A549 (cell line): ENCODE measurements at places on chromosomes 2 and 18.

DNA sequence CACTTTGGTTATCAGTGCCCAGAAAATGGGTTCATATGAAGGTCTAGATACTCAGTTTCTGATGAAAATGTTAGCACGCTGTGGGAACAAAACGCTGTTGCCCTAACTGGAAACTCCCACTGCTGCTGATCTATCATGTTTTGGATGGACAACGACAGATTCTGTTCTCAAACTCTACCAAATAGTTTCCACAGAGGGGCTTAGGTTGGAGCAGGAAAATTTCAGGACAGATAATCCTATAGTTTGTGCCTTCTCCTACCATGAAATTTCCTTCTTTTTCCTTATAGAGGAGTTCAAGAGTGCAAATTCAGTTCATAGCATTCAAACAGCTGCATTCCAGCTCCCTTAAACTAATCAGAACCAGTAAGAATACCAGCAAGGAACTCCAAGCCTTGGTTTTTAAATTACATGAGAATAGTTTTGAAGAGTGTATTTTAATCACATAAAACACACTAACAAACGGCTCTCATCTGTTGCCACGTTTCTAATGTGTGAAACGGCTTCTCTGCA lies 58.7 kb upstream of the RALBP1 start:
- DNase-seq = no peak

- DNase-seq = no peak
Measured at GRCh38 chr18:79915161-79916127, 36.0 kb downstream of the SLC66A2 start.

DNA sequence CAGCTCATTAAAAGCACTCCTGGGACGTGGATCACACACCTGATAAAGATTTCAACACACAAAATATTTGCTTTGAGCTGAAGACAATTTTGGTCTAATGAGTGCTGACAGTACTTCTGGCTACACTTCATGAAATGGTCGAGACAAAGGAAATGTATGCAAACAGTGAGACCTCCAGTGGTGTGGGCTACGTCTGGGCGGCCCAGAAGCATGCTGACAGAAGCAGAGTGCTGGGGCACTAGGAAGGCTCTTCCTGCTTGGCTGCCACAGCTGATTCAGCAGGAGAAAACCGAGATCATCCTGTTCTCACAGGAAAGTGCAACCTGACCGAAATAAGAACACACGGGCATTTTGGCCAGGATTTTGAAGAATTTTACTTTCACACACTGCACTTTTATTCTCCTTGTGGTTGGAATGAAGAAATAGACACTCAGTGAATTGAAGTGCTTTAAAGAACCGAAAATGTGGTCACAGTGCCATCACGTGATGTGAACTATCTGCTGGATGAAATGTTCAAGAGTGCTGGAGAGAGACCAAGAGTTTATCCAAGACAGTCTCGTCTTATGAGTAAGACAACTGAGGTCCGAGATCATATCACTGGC lies 149.5 kb downstream of the CCBE1 start:
- DNase-seq = no peak

DNA sequence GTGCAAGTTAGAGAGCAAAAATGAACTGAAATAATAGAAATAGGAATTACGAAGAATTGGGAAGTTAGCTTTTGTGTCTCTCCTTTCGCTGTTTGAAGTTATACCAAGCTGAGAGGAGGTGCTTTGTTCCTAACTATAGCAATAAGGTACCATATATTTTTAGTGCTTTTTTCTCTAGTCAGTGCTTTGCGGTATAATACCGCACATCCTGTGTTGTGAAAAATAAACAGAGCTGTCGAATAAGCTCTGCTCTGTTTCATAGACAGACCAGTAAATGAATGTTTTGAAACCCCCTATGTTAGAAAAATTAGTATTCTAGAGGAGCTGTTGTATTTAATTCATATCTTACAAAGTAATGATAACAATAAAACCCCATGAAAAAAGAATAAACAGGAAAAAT lies 130.8 kb downstream of the MAP4K4 start:
- DNase-seq = no peak

- DNase-seq = no peak
Measured at GRCh38 chr2:84800194-84800805, 80.6 kb downstream of the TRABD2A start.

DNA sequence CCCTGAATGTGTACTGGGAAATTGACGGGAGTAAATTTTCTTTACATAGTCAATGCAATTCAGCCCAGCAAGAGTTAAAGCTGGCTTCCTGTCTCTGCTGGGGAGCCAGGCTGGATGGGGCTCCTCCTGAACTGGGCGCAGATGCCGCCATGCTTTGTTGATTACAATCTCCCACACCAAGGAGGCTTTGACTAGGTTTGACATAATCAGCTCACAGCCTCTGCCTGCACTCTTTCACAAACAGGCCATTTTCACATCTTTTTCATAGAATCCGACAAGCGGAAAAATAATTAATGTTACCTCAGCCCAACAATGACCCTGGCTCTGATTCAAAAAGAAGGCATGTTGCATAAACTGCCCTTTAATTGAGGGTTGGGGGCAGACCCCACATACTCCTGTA lies 54.3 kb downstream of the FOXI3 start:
- DNase-seq = no peak

DNA sequence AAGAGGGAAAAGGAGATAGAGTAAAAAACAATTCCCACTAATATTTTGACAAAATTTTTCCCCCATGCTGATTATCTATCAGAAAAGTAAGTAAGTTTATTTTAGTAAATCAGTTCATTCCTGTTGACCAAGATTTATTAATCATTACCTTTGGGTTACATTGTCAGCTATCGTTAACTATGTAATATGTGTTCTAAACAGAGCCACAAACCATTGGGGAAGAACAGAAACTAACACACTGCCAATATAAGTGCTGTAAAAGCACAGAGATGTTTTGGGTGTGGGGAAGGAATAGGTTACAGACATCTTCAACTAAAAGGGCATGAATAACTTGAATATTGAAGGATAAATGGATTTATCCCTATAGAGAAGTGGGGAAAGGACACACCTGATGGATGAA lies 42.5 kb upstream of the ACADL start:
- no peak for DNase-seq

- DNase-seq = no peak
Measured at GRCh38 chr2:70715071-70715985, 52.7 kb downstream of the ADD2 start.

DNA sequence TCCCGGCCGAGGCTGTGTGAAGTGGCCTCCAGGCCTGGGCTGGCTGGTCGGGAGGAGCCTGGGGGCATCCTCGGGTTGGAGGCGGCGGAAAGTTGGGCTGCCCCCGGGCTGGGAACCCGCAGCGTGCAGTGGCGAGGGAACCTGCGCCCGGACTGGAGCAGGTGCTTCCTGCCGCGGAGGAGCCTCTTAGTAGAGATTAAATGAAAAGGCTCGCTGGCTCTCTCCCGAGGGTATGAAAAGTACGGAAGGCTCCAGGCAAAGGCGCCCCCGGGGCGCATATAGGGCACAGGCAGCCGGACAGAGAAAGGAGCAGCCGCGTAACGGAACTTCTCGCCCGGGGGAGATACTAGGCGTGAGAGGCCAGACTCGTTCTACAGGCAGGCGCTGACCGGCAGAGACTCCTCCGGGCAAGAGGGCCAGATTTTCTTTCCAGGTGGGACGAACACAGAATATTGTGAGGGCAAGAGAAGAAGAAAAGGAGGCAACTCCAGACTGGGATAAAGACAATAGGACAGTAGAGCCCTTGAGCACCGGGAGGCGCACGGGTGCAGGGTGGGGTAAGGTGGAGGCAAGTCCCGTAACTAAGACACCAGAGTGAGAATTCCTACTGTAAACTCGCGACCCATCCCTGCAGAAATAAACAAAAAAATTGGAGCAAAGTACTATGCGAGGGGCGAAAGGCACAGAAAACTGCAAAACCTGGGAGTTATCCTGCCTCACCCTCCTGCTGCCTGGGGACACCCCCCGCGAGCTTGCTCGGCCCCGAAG lies 816 bp downstream of the CDH2 start:
- peak; percentile 45 for DNase-seq

- DNase-seq = no peak
Measured at GRCh38 chr2:2887772-2888387, 489.7 kb downstream of the EIPR1 start.

DNA sequence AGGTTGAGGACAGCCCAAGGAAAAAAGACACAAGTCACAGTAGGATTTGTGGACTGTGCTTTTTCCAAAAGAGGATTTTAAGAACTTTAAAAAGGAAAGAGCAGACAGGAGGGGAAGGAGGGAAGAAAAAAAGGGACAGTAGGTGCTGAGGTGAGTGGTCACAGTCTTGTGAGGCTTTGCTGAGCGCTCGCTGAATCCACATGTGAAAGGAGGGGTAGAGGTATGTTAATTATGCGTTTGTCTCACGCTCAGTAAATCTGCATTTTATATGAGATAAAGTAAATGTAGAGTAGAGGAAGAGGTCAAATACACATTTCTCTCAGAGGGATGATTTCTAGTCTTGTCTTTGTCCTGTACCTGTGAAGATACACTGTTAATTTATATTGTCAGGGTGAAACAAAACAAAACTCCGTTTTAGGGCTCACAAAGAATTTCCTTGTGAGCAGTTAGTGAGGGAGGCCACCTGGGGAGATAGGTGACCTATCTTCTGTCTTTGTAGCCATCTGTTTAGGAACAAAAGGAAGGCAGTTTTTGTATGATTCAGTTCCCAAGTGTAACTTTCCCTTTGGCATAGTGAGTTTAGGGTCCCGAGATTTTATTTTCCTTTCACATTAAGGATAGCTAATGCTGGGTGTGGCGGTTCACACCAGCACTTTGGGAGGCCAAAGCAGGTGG lies 25.3 kb downstream of the GNAL start:
- DNase-seq = no peak

GRCh38 chr18:8711736-8712135 lies 6.4 kb downstream of the MTCL1 start:
- no peak for DNase-seq

DNA sequence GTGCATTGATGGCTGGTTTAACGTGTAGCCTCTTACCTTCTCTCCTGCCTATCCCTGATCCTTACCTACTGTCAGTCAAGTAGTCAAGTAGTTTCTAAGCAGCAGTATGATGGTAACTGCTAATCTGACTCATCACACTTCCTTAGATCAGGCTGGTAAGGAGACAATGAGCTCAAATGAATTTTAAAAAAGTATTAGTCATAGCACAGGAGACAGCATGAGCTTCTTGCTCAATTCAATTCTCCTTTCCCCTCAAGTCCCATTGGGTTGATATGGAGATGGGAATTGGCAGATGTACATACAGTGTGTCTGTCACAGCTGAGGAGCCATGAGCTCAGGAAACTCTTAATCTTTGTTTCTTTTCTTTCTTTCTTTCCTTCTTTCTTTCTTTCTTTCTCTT lies 799.7 kb downstream of the LRP1B start:
- DNase-seq = peak; percentile 69

DNA sequence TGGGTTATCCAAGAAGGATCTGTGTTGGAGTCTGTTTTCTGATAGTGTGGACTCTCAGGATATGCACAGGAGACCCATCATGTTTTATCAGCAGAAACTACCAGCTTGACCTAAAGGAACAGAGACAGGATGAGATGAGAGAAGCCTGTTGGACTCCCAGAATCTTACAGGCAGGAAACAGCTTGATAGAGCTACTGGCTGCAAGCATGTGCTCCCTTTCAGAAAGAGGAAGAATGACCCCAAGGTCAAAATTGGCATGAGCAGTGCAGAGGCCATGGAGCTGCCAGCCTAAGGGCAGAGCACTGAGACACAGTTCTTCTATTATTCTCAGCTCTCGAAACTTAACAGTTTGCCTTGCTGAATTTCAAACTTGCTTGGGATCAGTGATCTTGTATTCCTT lies 135.2 kb upstream of the NFATC1 start:
- no peak for DNase-seq

GRCh38 chr2:35973737-35974132 lies 381.8 kb upstream of the CRIM1 start:
- DNase-seq = no peak

GRCh38 chr2:158038901-158039300 lies 62.8 kb upstream of the UPP2 start:
- no peak for DNase-seq

GRCh38 chr2:218093879-218094278 lies 24.8 kb downstream of the RUFY4 start:
- no peak for DNase-seq

DNA sequence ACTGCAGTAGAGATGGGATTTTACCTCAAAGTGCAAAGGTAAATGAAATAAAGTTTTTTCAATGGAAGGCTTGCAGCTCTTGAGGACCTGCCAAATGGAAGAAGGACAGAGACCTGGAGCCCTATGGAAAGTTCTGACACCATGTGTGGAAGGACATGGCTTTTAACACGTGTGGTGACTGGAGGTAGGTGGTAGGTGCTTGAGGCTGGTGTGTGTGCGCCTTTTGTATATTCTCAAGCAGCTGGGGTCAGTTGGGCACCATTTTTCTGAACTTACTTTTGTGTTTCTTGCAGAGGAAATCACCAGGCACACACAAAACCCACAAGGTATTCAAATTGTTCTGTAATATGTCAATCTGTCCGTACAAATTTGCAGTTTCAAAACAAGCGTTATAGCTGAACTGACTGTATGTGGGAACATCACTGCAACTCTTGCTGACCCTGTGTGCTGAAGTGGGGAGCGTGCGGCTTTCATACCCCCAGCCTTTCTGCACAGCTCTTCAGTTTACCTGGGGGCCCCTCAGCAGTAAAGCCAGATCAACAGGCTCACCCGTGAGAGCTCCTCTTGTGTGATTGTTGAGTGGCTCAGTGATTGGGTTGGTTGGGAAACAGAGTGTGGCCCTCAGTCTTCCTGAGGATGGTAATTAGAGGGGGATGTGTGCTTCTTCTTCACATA lies 363 bp downstream of the GREB1 start:
- DNase-seq = no peak

DNA sequence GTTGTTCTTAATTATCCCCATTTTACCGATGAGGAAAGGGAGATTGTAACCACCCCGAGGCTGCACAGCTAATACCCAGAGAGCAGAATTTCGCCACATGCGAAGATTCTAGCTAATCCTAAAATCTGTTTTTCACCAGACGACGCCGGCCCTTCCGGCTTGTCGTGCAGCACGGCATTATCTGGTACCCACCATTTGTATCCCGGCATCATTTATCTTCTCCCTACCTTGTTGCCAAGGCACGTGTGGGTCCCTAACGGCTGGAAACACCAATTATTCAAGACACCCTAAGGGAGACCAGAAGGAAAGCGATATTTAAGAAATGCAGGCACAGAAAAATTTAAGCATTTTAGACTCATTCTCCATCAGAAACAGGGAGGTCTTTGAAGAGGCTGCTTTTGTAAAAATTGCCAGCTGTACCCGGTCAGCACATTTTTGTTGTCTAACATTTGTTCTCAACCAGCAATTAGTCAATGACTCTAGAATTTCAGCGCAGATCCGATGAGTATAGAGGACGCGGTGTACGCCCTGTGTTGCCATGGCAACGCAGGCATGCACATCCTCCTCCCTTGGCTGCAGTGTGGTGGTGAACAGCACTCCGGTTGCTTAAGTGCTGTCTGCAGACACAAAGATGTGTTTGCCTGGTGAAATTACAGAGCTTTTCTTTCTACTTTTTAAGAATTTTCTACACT lies 111.6 kb downstream of the AGAP1 start:
- peak; percentile 34 for DNase-seq

GRCh38 chr2:47354848-47355204 lies 48.1 kb upstream of the MSH2 start:
- no peak for DNase-seq

GRCh38 chr2:29786361-29786760 lies 135.0 kb downstream of the ALK start:
- DNase-seq = no peak

GRCh38 chr18:33440060-33441043 lies at the start of gene CCDC178:
Gene CCDC178 (minus strand): TSS chr18:33440721. CDS start chr18:33412088, 28,633 bp downstream.
- DNase-seq = peak; percentile 7

GRCh38 chr2:102424754-102425153 lies 1.8 kb downstream of the IL18RAP start:
- DNase-seq = no peak

GRCh38 chr2:104090407-104090806 lies 763.5 kb upstream of the POU3F3 start:
- DNase-seq = no peak

GRCh38 chr2:108637304-108637669 lies 82.0 kb upstream of the RANBP2 start:
- DNase-seq = peak; percentile 32
